NCI-H510A treated with DMSO at 0.1 percent for 48 hours (cell line): ENCODE measurements at places on chromosomes 4 and X.

DNA sequence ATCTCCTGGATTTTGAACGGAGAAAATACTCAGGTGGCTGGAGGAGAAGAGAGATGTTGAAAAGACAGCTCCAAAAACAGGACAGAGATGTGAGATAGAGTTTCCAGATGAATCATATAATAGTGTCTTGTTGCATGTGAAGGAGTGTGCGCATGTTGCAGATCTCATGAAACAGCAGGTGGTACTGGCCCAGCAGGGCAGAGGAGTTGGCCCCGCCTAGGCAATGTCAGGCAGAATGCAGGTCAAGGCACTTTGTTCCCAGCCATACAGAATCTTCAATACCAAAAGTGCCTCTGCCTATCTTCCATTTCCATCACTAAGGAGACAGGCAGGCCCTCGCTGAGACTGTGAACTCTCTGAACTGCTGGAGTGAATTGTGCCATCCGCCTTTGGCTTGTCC lies 63.9 kb upstream of the FAT1 start:
- DNase-seq: no peak

GRCh38 chrX:20066968-20067708 lies 49.6 kb downstream of the MAP7D2 start:
- peak; percentile 41 for DNase-seq

- DNase-seq: no peak
Observed at GRCh38 chr4:76494871-76495590, 60.0 kb downstream of the SHROOM3 start.

GRCh38 chrX:10174810-10175209 lies 18.0 kb downstream of the CLCN4 start:
- DNase-seq: no peak

GRCh38 chr4:37095925-37096324 lies 148.6 kb upstream of the NWD2 start:
- DNase-seq: no peak

GRCh38 chrX:42131856-42132255 lies 208.5 kb upstream of the CASK start:
- DNase-seq: no peak

- no peak for DNase-seq
Observed at GRCh38 chr4:182504463-182504862, 261.3 kb downstream of the TENM3 start.

DNA sequence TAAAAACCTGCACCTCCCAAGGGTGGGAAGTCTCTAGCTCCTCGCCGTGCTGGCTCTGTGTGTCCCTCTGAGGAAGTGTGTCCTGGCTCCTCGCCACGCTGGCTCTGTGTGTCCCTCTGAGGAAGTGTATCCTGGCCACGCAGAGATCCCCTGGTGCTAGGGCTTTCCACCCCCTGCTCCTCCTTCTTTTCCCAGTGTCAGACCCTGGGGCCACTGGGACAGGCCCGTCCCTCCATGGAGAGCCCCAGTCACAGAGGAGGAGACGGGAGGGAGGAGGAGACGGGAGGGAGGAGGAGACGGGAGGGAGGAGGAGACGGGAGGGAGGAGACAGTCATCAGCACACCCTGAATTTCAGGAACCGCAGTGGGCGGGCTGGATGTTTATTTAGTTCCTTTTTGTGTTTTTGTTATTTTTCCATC lies 53.8 kb upstream of the HGFAC start:
- DNase-seq: no peak

- peak; percentile 9 for DNase-seq
Observed at GRCh38 chr4:170589597-170590191, 499.9 kb upstream of the AADAT start.

- no peak for DNase-seq
Observed at GRCh38 chr4:153850533-153851280, 61.8 kb upstream of the SFRP2 start.

- DNase-seq: no peak
Observed at GRCh38 chr4:168731706-168732414, 235.0 kb downstream of the PALLD start.

DNA sequence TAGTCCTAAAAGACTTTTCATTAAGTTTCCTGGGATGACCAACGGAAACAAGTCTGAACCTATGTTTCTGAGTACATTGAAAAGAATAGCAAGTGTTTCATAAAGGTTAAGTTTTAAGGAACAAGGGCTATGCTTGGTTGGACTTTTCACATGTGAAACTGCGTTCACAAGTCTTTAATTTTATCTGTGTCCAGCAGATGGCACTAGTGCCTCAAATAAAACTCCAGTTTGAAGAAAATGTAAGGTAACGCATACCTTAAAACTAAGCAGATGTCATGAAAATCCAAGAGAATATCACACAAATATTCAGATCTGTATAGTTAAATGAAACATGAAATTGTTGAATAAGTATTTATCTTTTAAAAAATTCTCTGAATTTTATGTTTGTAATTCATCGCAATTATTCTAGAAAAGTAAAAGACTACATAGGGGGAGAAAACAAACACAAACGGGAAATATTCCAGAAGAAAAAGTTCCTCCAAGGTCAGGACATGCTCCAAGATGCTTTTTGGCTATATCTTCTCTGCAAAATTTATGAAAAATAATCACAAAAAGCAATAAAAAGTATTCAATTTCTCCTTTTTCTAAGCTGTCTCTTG lies 89.6 kb upstream of the MAD2L1 start:
- peak; percentile 63 for DNase-seq

GRCh38 chrX:97863261-97863660 lies 979.6 kb downstream of the RPA4 start:
- DNase-seq: no peak

DNA sequence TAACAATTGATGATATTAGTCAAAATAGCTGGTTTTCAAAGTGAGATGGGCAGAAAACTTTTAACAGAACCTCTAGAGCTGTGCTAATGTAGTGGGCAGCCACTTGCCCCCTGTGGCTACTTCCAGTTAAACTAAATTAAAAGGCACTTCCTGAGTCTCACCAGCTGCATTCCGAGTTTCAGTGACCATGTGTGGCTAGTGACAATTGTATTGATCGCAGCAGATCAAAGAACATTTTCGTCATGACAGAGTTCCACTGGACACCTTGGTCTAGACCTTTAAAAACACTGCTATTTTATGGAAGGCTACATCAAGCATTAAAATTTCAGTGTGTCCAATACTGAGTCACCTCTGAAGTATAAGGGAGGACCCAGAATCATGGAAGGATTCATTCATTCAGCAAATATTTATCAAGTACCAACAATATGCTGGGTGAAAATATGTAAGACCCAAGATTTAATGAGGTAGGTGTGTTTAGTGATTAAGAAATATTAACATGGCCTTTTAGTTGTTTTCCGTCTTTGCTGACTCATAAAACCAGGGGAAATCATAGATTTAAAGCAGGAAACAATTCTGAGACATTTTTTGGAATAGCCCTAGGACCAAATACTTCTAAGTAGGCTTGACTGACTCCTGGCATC lies 5.1 kb upstream of the FAT1 start:
- no peak for DNase-seq

GRCh38 chr4:133969202-133969848 lies 232.3 kb downstream of the PABPC4L start:
- DNase-seq: no peak

DNA sequence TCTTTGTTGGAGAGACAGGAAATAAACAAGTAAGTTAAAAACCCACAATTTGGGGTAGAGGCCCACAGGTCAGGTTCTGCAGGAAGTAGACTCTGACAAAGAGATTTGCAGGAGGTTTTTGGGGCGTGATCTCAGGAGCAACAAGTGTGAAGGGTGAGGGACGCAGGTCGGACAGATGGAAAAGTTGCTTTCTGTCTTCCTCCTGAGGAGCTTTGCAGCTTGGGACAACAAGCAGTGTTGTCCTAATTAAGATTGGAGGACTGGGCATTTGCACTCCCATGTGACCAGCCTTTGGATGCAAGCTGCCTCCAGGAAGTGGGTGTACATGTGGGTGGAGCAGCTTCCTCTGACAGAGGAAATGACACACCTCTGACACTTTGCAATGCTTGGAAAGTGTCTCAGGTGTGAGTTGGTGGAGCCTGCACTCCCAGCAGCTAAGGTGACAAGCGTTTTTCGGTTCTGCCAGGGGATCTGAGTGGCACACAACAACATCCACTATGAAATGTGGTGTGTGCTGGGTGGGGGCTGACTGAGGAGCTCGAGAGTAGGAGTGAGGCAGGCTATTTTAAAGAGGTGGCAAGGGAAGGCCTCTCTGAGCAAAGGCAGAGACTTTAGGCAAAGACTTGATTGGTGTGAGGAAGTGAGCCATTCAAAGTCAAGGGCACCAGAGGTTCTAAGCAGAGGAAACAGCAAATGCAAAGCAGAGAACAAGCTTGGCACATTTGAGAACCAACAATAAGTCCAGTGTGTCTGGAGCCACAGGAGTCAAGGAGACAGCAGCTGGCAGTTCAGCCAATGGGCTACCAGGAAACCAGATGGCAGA lies 339.8 kb upstream of the GATB start:
- no peak for DNase-seq

GRCh38 chr4:40582413-40582812 lies 47.3 kb downstream of the RBM47 start:
- no peak for DNase-seq

- no peak for DNase-seq
Observed at GRCh38 chr4:105356194-105356593, 117.7 kb downstream of the PPA2 start.

GRCh38 chrX:10855845-10856244 lies 235.5 kb upstream of the MID1 start:
- no peak for DNase-seq

DNA sequence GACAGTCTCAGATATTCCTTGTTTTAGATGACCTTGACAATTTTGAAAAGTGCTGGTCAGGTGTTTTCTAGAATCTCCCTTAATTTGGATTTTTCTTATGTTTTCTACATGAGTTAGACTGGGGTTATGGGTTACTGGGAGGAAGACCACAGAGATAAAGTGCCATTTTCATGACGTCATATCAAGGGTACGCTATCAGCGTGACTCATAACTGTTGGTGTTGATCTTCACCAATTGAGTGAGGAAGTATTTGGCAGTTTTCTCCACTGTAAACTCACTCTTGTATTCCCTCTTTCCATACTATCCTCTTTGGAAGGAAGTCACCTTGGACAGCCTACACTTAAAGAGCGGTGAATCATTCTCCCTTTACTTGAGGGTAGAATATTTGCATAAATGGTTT lies 56.9 kb downstream of the MAGEC1 start:
- DNase-seq: no peak

DNA sequence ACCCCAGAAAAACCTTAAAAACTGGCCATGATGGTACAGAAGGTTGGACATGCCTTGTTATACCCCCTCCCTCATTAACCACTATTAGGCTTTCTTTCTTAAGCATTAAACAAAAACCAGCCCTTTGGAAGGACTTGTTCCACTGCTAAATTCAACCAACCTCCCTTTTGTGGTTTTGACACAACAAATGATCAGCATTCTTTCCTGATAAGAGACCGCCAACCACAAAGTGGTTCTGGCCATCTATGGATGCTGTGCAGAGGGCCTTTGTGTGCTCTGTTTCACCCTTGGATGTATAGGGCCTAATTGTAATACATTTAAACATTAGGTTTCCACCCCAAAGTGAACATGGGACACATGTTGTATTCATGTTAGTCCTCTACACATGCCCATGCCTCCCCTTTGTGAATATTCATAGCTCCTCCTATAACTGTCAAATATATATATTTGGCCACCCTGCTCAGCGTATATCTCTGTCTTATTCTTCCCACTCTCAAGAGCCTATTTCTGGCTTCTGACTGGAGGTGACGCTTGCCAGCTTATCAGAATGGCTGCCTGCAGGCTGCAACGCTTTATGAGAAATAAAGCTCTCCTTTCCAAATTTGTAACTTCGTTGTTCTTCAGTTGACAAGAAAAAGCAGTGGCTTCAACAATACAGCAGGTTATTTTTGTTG lies 126.6 kb downstream of the NPNT start:
- DNase-seq: no peak

DNA sequence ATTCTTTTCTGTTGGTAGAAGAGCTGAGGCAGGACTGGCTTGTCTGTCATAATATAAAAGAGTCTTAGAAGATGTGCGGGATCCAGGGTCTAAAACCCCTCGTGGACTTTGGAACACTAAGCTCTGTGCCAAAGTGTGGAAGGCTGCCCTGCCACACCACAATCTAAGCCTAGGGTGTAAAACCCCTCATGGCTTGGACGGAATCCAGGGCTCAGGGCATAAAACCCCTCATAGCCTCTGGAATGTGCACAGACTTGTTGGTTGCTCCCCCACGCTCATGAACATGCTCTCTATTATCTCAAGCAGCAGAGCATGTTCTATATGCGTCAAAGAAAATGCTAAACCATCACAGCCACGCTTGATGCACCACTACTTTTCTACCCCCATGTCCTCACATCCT lies 483.6 kb downstream of the GABRG1 start:
- DNase-seq: no peak

DNA sequence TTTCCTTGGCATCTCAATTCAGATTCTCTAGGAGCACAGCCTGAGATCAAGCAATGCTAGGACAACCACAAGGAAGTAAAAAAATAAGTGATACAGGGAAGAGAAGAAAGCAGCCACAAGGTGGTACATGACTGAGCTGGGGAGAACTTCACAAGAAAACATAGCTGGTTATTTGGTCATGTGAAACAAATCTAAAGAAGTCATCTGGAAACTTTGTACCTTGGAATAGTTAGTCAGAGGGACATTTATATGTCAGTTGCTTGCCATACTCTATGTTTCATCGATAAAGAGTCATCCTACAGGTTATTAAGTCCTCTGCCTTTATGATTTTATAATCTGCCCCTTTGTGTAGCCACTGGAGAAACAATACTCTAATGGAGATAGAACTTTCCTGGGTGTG lies 575.1 kb downstream of the IL15 start:
- DNase-seq: no peak

- DNase-seq: no peak
Observed at GRCh38 chr4:177041356-177041755, 248.6 kb upstream of the VEGFC start.

GRCh38 chr4:124564121-124564520 lies 148.4 kb downstream of the ANKRD50 start:
- no peak for DNase-seq

DNA sequence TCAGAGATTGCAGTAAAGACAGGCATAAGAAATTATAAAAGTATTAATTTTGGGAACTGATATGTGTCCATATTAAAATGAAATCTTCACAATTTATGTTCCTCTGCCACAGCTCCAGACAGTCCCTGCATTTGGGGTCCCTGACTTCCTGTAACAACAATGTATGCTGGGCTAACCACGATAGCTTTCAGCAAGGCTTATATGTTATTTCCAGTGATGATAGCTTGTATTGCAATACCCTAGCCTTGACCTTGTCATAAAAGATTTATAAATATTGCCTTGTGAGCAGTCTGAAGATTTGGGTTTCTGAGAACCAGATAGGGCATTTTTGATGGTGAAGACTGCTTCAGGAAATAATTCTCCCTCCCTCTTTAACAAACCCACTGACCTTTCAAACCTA lies 129.5 kb downstream of the PCDH10 start:
- DNase-seq: no peak

GRCh38 chrX:3584415-3584996 lies 128.9 kb downstream of the PRKX start:
- no peak for DNase-seq

GRCh38 chr4:21569638-21570037 lies 378.9 kb downstream of the KCNIP4 start:
- no peak for DNase-seq
